Uterus (tissue), 4 donors: ENCODE measurements at places on chromosomes 2 and 18. TPM values are rescaled to one million over a fixed set of nuclear protein-coding genes. Genes with fewer than 3 reads are reported as not detected.

DNA sequence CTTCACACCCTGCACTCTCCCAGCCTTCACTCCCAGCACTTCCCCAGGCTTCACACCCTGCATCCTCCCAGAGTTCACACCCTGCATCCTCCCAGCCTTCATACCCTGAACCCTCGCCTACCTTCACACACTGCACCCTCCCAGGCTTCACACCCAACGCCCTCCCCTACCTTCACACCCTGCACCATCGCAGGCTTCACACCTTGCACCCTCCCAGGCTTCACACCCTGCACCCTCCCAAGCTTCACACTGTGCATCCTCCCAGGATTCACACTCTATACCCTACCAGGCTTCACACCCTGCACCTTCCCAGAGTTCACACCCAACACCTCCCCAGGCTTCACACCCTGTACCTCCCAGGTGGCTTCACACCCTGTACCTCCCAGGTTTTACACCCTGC lies 448.7 kb upstream of the MYT1L start:
- DNase-seq = no peak

The LYPD1 gene
- not detected for total RNA-seq

- no peak for DNase-seq
Observed at GRCh38 chr18:50274044-50274442, 7.3 kb downstream of the MBD1 start.

The SUCLG1 gene
- 32.5 TPM for total RNA-seq

The DNAH7 gene
- total RNA-seq = 0.29 TPM
